ENCODE measurements at places on chromosomes 6 and 20.

DNA sequence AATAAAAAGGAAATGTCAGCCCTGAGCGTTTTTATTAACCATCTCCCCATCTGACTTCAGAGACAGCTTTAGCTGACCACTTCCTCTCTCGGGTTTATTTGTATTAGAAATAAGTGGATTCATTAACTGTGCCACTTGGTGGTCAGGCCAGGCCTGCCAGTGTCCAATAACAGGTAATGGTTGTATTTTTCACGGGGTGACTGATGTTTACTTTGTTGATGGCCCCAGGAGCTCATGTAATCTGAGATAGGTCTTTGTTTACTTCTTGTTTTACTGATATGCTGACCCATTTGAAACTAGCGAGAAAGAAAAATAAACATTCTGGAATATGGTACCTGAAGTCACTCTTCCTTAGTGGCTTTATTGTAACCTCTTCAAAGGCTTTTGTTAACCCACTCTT, 504.3 kb upstream of the SLC35B3 start:
- no peak for DNase-seq

DNA sequence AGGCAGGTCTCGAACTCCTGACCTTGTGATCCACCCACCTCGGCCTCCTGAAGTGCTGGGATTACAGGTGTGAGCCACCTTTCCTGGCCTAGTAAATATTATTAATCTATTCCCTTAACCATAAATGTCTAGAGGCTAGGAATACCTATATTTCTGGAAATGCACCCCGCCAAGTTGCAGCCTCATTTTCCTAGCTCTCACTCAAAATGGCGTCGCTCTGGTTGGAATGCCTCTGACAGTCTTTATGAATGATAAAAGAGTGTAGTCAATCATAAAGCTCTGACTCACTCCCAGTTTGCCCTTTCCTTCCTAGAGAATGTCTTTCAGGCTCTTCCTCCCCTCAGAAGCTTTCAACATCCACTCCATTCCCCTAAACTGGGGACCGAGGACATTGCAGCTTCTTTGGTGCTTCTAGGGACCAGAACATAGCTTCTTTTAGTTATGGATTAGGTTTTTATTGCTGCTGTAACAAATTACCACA, 14.1 kb upstream of the TRIM26 start:
- no peak for DNase-seq

GRCh38 chr20:37240337-37241067, 21.1 kb downstream of the GHRH start:
- DNase-seq: no peak

DNA sequence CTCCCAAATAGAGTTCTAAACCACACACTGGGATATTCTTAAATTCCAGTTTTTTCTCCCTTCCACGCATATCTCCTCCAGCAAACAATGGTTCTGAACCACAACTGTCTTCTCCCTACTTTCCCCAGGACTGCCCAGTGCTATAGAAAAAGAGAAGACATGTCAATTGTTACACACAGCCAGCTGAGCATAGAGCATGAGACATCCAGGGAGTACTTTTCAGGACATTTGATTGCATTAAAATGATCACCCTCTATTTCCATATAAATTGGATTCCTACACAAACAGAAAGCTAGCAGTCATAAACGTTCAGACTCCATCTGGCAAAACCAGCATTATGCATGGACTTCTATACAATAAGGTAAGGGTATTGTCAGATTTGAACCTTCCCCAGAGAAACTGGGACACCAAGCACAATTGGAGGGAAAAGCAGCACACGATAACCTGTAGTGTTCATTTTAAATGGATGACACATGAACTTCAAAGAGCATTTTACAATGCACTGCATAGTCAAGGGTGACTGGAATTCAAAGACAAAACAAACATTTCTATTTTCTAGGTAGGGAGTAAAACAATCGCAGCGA, 93.1 kb upstream of the HEY2 start:
- DNase-seq: no peak

DNA sequence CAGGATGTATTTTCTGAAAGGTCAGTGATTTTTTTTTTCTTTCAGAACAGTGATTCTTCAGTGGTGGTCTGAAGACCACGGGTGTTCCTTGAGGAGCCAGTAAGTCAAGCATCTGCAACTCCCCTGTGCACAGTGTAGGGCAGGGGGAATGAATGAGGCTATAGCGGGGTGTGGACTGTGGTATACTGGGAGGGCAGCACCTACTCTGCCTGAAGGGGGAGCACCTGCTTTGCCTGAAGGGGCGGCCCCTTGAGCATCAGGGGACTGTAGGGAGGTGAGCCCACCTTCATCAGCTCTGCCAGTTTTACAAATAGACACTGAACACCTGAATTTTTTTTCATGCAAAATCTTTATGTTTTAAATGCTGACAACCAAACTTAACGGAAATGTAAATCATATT, 77.5 kb upstream of the RIPOR2 start:
- DNase-seq: no peak

DNA sequence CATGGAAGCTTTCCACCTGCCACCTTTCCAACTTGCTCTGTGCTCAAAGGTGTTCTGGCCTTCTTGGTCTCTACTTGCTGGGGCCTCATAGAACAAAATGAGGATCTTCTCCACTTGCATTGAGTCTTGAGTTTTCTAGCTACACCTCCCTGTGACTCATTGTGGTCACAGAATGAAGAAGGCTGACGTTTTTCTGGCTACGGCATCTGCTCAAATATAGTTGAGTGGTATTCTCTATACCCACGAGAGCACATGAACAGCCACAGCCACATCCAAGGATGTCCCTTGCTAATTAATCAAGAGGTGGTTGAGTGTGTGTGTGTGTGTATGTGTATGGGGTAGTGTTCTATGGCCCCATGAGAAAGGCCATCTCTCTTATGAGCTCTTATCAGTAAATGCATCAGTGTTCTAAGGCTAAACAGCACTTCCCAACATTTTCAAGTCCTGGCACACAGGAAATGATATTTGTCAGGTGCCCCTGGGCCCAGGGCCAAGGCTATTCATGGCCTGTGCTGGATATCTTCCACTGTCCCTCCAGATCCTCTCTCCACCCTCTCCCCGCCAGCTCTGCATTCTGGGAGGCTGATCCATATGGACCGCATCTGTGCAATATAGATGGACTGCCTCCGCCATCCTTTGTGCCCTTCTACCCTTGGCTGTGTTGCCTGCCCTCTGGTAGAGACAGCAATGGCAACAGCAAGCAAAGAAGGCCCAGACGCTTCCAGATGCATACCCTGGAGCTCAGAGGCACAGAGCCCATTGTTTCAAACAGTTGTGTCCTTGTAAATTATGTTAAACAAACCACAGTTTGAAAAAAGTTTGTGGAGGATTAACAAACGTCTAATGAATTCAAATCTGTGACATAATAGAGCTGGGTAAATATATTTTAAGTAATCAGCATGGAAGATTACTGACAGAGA, 150.2 kb downstream of the LRFN2 start:
- no peak for DNase-seq

DNA sequence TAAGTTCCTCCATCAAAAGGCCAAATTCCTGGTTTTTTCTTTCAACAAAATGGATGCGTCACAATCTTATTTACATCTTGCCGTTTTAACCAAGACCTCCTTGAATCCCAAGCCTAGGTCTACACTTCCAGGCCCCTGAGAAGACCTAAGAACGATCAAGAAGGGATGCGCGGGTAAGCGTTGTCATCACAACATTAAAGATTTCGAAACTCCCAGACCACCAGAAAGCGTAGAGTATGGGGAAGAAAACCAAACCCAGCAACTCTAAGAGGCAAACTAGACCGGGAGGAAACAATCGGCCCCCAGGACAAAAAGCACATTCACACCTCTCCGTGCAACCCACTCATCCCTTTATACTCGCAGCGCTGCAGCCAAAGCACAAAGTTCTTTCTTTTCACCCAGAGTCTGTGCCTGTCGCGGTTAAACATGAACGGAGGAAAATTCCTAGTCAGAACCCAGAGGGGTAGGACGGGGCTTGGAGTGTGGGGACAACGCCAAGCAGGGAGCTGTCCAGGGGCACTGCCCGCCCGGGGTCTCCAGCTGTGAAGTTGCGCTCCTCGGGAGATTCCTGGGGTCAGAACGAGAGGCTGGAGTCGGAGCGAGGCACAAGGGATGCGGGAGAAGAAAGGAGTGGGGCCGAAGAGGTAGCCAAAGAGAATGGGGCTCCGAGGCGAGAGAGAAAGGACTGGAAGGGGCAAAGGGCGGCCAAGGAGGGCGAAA, 725 bp downstream of the OSER1 start:
- no peak for DNase-seq

GRCh38 chr6:88295663-88296062, 129.5 kb upstream of the CNR1 start:
- no peak for DNase-seq

- DNase-seq: no peak
Observed at GRCh38 chr6:61649845-61650244, 636.2 kb downstream of the KHDRBS2 start.

DNA sequence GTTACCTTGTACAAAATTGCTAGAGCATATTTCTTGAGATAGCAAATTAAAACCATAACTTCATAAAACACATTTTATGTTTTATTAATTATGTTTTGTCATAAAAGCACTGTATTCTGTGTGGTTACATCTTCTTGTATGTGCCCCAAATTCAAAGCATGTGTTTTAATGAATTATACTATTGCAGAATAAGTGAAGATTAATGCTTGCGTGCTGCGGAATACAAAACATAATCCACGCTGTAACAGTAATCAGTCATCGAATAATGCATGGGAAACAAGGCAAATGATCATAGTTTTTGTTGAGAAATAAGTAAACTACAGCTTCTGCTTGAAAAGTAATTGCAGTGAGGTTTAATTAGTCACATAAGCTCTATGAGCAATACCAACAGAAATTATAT, 459.2 kb upstream of the SOX4 start:
- DNase-seq: no peak

DNA sequence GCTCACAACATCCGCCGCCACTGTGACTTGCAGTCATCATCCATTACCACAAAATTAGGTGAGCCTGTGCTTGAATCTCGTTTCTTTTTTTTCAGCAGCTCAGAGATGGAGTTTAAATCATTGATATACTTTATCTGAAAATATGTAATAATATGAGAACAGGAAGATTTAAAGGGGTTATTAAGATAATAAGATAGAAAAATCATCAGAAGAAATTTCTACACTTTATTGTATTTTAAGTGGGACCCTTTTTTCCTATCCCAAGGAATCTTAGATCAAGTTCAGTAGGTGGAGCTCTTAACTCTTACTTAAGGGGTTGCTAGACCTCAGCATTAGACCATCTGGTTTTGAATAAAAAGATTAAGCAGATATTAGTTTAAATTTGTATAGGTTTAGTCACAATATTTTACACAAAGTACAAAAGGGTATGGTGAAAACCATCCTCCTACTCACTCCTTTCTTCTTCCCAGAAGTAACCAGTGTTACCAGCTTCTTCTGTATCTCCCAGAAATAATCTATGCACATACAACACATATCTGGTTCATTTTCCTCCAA, 9.4 kb upstream of the NCOA7 start:
- no peak for DNase-seq

- DNase-seq: no peak
Observed at GRCh38 chr20:17327185-17328148, 100.6 kb downstream of the PCSK2 start.
